ENCODE measurements at places on chromosomes 1 and 21.

- no peak for DNase-seq
Observed at GRCh38 chr21:31072533-31072932, 34.3 kb upstream of the KRTAP19-8 start.

- no peak for DNase-seq
Observed at GRCh38 chr21:36044056-36044455, 16.3 kb downstream of the SETD4 start.

GRCh38 chr1:248098529-248098928 is 3.5 kb downstream of the OR2L13 start:
- DNase-seq, result no peak

DNA sequence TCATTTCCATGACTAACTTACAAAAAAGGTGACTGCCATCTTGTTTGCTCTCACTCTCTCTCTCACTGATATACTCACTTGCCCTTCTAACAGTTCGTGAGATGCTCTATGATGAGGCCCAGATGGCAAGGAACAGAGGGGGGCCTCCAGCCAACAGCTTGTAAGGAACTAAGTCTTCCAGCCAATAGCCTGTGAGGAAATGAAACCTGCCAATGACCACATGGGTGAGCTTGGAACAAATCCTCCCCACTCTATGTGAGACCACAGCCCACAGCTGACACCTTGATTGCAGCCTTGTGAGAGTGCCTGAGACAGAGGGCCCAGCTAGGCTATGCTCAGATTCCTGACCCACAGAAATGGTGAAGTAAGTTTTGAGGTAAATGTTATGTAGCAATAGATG is 153.7 kb downstream of the HHIPL2 start:
- no peak for DNase-seq

- peak; percentile 37 for DNase-seq
Observed at GRCh38 chr1:27366113-27366410, 699 bp downstream of the MAP3K6 start.

GRCh38 chr1:112673592-112674439 is 643 bp upstream of the MOV10 start:
- no peak for DNase-seq

- peak; percentile 68 for DNase-seq
Observed at GRCh38 chr1:167059045-167059808, 30.9 kb downstream of the GPA33 start.

DNA sequence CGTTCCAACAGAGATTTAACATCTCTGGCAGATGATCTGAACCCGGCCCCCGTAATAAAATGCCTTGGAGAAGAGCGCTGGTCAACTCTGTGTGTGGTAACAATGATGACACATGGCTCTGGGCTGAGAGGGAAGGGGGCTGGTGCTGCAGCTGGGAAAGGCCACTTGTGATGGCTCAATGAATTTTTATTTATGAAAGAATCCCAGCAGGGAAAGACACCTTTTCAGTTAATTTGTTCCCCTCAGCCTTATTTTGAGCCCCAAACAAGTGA is 59.4 kb downstream of the SYT6 start:
- no peak for DNase-seq

- DNase-seq, result no peak
Observed at GRCh38 chr1:39522661-39523567, 31.5 kb downstream of the BMP8A start.

- DNase-seq, result no peak
Observed at GRCh38 chr1:159229896-159230295, 25.2 kb downstream of the ACKR1 start.

- DNase-seq, result no peak
Observed at GRCh38 chr1:231666220-231666936, 39.8 kb downstream of the DISC1 start.

- no peak for DNase-seq
Observed at GRCh38 chr1:178692564-178693327, 32.3 kb upstream of the RALGPS2 start.

DNA sequence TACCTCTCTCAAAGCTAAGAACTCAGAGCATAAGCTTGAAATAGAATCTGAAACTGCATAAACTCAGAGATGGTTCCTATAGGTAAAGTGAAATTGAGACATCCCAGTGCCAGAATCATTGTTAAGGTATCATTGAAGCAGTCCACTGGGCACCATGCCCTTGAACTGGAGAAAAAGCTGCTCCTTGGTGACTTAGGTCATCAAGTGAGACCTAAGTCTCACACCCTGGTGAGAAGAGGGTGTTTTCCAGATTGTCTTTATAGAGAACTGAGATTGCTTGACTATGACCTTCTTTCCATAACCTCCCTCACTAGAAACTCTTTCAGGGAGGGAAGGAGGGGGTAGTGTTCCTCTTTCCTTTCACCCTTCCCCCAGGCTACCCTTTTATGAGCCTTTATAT is 9.4 kb upstream of the ATP6V1G3 start:
- no peak for DNase-seq

DNA sequence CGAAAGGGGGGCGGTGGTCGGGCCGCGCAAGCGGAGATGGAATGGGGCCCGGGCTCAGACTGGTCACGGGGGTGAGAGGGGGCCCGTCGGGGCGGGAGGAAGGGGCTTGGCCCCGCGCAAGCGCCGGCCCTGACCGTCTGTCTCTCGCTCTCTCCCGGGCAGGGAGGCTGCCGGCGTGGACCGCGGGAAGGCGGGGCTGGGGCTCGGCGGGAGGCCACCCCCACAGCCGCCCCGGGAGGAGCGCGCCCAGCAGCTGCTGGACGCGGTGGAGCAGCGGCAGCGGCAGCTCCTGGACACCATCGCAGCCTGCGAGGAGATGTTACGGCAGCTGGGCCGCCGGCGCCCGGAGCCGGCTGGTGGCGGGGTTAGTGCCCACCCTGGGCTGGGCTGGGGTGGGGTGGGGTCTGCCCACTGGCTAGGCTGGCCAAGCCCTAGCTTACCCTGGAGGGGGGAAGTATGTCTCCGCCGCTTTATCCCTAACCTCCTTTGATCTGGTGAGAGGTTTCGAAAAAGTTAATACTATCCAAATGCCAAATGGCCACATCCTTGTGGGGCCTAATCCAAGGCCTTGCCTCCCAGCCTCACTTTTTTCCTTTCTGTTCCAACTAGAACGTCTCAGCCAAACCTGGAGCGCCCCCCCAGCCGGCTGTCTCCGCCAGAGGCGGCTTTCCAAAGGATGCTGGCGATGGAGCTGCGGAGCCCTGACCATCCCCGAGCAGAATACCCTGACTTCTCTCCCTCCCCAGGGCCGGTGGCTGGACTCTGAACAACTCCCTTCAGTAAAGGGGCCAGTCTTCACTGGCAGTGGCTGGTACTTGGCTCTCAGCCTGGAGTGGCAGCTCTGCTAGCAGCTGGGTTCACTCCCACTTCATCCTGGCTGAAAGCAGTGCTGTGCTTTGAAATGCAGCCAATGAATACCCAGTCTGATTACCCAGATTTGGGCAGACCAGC is 636 bp upstream of the YRDC start:
- DNase-seq, result no peak

DNA sequence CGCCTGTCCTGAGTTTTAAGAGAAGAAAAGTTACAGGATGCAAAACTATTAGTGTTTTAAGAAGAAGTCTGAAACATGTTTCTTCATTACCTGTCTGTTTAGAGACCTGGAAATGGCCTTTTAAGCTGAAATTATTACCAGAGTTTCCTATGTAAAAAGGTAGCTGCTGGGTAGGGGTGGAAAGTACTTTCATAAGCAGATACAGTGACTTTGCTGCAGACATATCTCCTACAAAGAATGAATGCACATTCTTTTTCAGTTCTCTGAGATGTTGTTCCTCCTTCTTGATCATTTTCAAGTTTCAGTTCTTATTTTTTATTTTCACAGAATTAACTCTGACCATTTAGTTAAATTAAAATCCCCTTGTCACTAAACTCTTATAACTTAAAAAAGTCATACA is 1329.6 kb downstream of the KCNT2 start:
- no peak for DNase-seq

GRCh38 chr1:183801649-183802048 is 3.3 kb upstream of the RGL1 start:
- DNase-seq, result no peak

GRCh38 chr21:46603228-46603627 is 1.7 kb downstream of the S100B start:
- DNase-seq, result no peak

GRCh38 chr1:246748867-246749266 is 24.7 kb downstream of the SCCPDH start:
- no peak for DNase-seq

DNA sequence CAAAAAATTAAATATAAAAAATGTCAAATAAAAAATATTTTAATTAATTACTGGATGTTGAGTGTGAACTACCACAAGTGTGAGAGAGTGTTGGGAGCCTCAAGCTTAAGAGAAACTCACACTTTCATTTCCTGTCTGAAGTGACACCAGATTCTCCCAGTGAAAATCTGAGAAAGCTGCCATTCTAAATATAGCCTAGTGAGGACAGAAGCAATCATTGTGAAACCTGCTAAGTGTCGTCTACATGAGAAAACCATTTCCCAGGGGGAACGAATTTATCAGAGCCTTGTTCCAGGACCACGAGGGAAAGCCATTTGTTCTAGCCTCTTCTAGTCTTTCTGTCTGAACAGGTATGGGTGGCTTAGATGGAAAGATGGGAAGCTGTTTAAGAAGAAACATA is 329.3 kb upstream of the PRMT6 start:
- no peak for DNase-seq

GRCh38 chr1:95263450-95263849 is 29.4 kb downstream of the RWDD3 start:
- DNase-seq, result no peak

GRCh38 chr1:172351754-172352161 is 68.7 kb upstream of the C1orf105 start:
- no peak for DNase-seq

DNA sequence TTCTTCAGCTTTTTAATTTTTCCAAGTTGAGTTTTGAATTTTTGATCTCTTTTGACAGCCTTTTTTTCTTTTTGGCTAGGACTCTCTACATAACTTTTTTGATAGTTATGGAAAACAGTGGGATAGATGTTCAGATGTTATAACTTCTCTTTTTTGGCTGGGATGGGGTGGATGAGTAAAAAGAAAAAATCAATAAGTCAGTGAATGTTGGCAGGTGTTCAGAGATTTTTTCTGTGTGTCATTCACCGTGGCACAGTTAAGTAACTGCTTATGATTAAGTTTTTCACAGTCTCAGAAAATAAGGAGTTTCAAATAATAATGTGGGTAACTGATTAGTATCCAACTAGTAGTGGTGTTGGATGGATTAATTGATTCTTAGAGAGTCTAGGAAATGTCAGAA is 24.0 kb downstream of the HS2ST1 start:
- no peak for DNase-seq

GRCh38 chr1:164561007-164561406 is 2.0 kb downstream of the PBX1 start:
- no peak for DNase-seq

DNA sequence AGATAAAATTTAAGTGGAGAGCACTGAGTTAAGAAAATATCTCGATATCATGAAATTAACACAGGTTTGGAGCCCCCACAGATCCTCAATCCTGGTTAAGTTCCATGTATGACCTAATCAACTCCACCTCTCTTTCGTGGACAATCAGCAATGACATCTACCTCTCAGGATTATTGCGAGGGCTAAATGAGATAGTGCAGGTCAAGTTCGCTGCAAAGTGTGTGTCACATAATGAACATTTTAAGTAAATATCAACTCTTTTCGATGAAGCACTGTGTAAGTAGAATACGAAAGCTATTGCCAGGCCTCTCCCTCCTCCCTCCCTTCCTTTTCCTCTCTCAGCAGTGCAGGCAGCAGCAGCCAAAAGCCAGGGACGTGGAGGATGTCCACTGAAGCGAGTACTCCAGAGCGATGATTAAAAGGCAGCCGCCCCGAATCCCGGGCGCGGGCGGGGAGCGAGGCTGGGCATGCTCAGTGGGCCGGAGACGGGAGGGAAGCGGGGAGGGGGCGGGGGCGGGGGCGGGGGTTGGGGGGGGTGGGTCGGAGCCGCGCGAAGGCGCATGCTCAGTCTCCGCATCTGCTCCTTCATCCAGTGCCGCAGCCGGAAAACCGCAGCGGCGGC is at the start of gene CAMSAP2:
TSS of gene CAMSAP2 (plus strand) at position 567 of the 622 bp plus-strand sequence. CDS start 935 bp downstream, outside the sequence.
- DNase-seq, result peak; percentile 52

DNA sequence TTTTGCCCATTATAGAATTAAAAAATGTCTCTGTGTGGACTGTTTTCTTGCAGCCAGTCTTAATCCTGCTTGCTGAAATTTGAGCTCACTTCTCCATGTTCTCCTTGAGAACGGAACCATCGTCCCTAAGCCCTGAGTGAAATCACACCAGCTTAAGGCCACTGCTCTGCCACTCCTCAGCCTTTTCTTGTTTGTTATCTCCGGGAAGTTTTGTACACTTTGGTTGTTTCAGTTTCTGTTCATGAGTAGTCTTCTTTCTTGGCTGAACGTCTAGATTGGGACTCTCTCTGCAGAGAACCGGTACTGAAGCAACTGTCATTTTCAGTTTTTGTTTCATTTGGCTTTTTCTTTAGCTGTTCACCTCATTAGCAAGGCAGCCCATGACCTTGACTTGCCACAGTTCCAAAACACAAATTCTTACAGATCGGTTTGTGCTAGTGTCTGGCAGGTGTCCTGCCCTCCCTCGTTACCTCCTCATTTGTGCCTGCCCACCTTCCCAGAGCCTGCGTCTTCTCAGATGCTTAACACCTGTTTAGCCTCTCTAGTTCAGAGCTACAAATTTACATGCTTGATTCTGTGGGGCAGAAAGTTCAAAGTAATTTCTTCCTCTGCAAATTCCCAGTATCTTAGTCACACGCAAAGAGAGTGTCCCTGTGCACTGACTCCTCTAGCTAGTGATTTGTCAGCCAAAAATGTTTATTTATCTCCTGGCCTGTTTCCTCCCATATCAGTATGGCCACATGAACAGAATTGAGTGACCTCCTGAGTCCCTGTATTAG is 12.4 kb downstream of the PSEN2 start:
- no peak for DNase-seq

DNA sequence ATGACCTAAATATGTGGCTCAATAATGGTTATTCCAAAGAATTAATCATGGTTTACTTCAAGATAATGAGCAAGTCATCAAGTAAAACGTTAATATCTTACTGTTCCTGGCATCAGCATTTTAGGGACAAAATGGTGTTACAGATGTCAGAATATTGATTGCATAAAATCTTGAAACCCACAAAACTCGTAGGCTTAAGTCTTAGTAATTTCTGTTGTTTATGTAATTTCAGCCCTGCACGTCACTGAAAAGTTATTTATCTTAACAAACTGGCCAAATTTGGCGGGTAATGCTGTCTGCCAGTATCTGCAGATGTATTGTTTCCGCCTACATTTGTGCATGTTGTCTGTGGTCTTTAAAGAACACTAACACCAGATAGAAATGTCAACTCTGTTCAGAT is 25.8 kb downstream of the CDC7 start:
- DNase-seq, result no peak

- DNase-seq, result no peak
Observed at GRCh38 chr1:197399755-197400521, 131.9 kb downstream of the CRB1 start.

- DNase-seq, result no peak
Observed at GRCh38 chr21:32529679-32530078, 55.6 kb downstream of the TCP10L start.

DNA sequence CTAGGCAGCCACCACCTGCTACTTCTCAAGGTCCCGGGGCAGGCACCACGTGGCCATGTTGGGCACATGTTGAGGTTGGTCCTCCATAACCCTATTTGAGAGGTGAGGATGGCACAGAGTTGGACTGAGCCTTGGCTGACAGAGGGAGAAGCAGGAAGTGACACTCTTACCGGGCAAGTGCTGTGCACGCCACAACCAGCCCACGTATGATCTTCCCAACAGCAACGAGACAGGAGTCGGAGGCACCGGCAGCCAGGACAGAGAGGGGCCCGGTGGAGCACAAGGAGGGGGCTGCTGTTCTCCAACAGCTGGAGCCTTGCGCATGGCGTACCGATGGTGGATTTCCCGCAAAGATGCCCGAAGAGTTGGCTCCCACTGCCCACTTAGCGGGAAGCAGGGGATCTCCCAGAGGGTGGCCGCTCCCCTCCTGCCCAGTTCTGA is 3.4 kb downstream of the CLEC20A start:
- DNase-seq, result no peak

Measured in stimulated activated CD8-positive, alpha-beta memory T cell treated with anti-CD3 and anti-CD28 coated beads, Interleukin-4, amount 100 ng/mL, for 4 hours (primary cell).